ENCODE measurements at places on chromosomes 6 and 20. TPM values are rescaled to one million over a fixed set of nuclear protein-coding genes. Genes with fewer than 3 reads are reported as not detected.

The TASP1 gene
- 15.1 TPM for total RNA-seq

The PAK5 gene
- not detected for total RNA-seq

The SLC32A1 gene
- not detected for total RNA-seq

The TMEM200A gene
- total RNA-seq = not detected

The SCAND1 gene
- 123 TPM for total RNA-seq

The FBXO30 gene
- total RNA-seq = 30.6 TPM

The LCA5 gene
- not detected for total RNA-seq

The WFDC2 gene
- total RNA-seq = not detected

The CSNK2A1 gene
- 148 TPM for total RNA-seq

The F13A1 gene
- 0.78 TPM for total RNA-seq
